Germinal center (tissue), 1 donor: ENCODE measurements at places on chromosomes 2 and 18.
A peak's percentile ranks its signal among the peaks of the same experiment; 100 is the strongest.

DNA sequence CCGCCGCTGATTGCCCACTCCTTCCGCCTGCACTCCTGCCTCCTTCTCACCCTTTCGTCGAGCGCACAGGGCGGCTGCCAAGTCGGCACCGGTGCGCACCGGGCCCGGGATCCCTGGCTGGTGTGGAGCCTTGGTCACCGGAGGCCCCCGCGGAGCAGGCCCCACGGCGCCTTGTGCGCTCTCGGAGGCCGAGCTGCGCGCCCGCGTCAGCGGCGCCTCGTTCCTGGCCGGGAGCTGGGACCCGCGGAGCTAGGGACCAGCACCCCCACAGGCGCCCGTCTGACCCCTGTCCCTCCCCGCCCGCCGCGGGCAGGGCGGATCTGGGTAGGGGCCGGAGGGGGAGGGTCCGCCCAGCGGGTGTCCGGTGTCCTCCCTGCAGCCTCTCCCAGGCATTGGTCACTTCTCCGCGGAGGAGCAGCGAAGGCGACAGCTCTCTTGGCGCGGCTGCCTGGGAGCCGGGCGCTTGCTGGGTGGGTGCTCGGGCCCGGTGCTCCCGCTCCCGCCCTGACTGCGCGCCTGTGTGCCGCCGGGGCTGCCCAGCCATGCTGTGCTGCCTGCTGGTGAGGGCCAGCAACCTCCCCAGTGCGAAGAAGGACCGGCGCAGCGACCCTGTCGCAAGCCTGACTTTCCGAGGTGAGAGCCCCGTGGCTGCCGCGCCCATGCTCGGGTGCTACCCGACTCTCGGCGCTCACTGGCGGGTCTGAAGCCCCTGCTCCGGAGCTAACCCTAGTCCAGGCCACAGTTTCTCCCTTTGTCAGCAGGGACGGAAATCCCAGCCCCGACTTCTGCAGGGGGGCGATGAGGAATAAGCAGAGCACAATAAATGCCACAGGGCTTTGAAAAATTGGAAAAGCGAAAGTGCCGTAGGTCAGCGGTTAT lies 13.2 kb downstream of the DYSF start:
- DNase-seq, result peak; percentile 24

- DNase-seq, result no peak
Observed at GRCh38 chr2:179412112-179412511, 147.5 kb upstream of the SESTD1 start.

- DNase-seq, result no peak
Observed at GRCh38 chr2:7209757-7210555, 292.7 kb downstream of the RNF144A start.

DNA sequence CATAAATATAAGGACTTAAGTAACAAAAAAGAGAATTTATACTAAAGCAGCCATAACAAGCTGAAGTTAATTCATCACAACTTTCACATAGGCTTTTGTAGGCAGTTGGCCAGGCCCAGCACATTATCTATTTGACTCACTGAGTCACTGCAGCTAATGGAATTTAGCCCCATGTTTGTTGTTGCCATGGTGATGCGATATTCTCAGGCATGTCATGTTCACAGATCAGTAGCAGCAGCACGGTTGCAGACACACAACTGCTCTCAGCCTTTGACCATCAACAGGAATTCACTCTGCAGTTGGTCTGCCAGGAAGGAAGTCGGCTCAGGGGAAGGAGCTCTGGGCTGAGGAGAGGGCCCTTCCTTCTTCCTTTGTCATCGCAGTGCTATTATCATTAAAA lies 639.8 kb downstream of the TMEM182 start:
- no peak for DNase-seq

DNA sequence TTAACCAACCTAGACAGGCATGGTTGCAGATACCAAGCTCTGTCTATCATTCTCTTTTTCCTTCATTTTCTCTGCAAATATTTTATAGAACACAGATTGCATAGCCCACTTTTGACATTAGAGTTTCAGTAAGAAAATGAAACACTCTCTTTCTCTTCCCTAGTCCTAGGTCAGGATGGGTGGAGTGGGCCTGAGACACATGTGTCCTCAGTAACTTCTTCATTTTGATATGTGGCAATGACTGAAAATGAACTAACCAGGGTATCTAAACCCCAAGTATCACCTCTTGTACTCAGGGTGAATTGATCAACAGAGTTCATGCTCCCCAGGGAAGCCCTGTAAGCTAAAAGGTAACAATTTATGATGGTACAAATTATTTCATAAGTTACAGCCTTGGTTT lies 37.0 kb upstream of the KYNU start:
- DNase-seq, result no peak

GRCh38 chr2:176317623-176318065 lies 48.4 kb downstream of the MTX2 start:
- no peak for DNase-seq

DNA sequence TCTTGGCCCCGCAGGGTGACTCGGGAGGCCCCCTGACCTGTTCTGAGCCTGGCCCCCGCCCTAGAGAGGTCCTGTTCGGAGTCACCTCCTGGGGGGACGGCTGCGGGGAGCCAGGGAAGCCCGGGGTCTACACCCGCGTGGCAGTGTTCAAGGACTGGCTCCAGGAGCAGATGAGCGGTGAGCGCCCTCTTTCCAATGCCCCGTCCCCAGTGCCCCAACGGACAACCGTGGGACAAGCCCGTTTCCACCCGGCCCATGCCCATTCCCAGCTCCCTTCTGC lies 2.6 kb upstream of the CHRND start:
- DNase-seq, result no peak

DNA sequence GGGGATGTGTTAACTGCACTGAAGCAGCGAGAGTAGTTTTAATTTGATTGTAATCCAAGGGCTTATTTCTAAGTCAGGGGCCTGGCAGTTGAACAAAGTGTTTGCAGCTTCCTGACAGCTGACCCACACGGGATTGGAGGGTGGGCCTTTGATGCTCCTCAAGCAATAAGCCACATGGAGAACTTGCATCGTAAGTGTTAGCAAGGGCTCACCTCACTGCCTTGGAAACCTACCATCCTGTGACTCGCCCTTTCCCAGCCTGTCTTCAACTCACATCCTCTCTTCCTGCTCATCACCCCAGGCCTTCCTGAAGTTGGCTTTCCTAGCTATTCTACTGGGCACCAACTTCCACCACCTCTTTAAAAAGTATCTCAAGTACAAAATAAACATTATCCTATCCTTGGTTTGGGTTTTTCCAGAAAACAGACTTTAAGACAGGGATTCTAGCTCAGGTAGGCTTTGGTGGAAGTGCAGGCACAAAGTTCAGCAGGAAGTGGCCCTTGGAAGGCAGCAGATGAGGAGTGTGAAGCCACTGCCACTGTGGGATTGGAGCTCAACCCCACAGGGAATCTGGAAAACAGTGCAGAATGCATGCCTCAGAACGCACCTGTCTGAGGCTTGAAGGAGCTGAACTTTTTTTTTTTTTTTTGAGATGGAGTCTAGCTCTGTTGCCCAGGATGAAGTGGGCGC lies 31.6 kb downstream of the B3GNT2 start:
- DNase-seq, result no peak

GRCh38 chr2:168457190-168457895 lies 1.3 kb downstream of the CERS6 start:
- DNase-seq, result peak; percentile 15

DNA sequence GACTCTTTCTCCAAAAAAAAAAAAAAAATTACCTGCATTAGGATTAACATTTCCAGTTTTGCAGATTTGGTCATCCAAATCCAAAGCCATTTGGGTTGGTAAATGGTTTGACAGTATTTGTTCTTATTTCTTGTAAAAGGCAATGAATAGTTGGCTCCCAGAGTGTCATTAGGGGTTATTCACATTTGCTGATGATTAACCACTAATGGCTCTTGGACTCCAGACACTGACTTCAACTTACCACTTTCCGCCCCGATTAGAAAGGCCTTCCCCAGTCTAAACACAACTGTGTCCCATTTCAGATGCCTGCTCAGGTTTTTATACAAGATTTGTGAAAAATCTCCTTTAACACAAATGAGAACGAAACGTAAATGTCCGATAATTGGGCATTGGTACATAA lies 9.6 kb upstream of the TGIF1 start:
- DNase-seq, result no peak

GRCh38 chr2:89850881-89851582 lies 1159.6 kb downstream of the RPIA start:
- no peak for DNase-seq
